ENCODE measurements at places on chromosomes 3 and 15.

GRCh38 chr15:68789534-68790241, 31.0 kb downstream of the ANP32A start:
- peak; percentile 89 for DNase-seq

- no peak for DNase-seq
Measured at GRCh38 chr3:38636881-38637280, 12.6 kb downstream of the SCN5A start.

DNA sequence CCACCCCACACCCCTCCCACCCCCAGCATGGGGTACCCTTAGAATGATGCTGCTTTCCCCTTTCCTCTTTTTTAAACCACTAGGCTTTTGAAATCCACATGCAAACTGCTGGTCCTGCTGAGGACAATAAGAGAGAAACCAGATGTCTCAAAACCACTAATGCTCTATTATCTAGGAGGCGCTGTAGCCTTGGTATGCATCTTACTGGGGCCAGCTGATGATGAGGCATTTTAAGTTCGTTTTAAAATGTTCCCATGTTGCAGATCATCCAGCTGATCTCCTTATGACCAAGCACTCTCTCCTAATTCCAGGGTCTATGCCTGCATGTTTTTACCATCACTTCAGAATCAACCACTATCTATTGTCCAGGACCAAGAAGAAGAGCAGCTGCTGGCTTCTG, 1.3 kb downstream of the NME9 start:
- peak; percentile 19 for DNase-seq

DNA sequence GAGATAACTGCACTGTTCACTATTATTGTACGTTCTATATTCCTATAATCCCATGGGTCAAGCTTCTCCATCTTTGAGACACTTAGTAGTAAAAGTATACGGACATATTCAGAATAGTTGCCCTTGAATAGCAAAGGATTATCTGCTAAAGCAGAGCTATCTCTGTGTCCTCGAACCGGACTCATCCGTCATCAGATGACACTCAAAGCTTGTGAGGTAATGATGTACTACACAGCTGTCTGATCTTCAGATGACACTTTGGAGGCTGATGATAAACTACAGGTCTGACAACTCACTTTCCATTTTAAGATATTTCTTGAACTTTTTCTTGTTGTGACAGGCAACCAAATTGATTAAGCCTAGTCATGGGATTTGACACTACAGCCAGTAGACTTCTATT, 240.2 kb downstream of the SCAPER start:
- DNase-seq: no peak
